LHCN-M2 (cell line): ENCODE measurements at places on chromosomes 12 and 14.

DNA sequence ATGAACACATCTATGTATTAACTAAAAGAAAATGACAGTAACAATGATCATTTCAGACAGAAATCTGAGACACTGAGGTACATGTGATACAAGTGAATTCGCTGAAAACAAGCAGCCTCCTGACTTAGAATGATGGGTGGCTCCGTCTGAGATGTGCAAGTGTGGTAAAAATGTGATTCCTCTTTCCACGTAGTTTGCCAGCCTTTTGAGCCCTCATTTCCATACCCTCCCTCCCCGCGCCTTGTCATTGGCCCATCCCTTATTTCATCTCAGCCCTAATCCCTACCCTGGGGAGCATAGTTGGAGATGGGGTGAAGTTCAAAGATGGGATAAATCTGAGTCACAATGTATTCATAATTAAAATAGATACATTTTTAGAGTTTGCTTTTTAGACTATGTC is 107.8 kb downstream of the BMP4 start:
- DNase-seq, result no peak

GRCh38 chr12:2460051-2460670 is 334.6 kb upstream of the FKBP4 start:
- no peak for DNase-seq

DNA sequence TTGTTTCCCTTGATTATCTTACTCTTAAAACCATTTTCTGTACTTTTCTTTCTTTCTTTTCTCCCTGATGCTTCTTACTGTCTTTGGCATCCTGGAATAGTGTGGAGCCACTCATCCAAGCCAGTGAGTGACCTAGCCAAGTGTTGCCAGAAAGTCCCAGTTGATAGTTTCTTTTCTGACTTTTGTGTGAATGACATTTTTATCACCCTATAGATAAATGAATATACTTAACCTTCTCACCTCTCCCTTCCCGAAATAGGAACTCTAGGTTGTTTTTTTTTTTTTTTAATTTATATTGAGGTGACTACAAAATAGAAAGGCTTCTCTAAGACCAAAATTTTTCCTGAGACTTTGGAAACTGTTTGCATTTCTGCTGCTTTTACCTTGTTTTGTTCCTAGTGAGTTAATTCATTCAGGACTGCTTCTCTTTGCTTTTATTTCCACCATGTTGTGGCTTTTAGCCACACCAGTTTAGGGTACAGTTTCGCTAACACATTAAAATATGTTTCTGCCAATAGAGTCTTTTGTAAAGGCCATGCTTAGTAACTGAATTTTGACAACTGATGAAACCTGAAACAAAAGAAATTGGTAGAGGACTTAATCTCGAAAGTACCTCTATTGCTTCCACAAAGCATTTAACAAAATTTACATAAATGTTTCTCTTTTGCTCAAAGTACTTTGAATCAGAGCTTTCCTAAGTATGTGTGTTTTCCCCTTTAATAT is 194.6 kb downstream of the ERC1 start:
- no peak for DNase-seq

GRCh38 chr14:76086636-76087035 is 65.1 kb upstream of the GPATCH2L start:
- DNase-seq, result peak; percentile 25

GRCh38 chr12:123734268-123734667 is 22.1 kb downstream of the ATP6V0A2 start:
- DNase-seq, result no peak

DNA sequence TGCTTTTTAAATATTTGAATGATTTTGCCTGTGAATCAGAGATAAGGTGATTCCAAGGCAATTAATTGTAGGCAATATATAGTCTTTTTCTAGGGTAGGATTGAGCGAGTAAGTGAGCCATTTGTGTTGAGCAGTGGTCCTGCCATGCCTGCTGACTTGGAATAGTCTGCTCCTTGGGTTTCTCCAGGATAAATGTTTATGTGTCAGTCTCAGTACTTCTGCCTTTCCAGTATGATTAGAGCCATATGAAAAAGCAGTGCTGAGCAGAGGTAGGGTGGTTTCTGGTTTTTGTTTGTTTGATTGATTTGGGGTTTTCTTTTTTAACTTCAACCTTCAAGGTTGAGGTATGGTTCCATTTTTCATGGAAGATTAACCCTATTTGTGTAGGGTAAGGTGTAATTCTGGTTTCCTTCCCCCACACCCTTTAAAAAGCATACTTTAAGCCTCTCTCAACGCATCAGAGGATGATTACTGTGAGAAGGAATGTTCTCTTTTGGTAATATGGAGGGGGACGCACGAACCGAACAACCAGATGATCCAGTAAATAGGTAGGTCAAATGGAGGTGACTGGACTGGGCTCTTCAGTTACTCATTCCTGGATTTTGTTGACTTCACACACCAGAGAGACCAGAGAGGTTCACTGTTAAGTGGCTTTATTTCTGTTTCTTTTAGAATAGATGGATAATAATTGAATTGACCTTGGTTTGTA is 22.7 kb downstream of the FRMD6 start:
- peak; percentile 66 for DNase-seq

DNA sequence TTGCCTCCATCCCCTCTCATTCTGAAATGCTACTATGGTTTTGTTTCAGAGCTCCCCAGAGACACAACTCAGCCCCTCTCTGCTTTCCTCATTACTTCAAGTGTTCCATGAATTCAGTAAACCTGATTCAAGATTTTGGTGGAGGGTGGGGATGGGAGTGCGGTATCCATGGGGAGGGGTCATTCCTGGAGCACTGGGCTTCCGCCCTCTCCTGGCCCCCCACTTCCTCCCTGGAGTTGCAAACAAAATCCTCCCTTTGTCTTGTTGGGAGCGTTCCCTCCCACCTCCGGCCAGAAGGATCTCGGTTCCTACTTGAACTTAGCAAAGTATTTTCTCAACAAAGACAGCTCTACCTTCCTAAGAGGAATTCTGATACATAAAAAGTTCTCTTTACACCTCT is 71.8 kb upstream of the LTA4H start:
- DNase-seq, result no peak

GRCh38 chr14:105168979-105169507 is 467 bp upstream of the JAG2 start:
- DNase-seq, result no peak

DNA sequence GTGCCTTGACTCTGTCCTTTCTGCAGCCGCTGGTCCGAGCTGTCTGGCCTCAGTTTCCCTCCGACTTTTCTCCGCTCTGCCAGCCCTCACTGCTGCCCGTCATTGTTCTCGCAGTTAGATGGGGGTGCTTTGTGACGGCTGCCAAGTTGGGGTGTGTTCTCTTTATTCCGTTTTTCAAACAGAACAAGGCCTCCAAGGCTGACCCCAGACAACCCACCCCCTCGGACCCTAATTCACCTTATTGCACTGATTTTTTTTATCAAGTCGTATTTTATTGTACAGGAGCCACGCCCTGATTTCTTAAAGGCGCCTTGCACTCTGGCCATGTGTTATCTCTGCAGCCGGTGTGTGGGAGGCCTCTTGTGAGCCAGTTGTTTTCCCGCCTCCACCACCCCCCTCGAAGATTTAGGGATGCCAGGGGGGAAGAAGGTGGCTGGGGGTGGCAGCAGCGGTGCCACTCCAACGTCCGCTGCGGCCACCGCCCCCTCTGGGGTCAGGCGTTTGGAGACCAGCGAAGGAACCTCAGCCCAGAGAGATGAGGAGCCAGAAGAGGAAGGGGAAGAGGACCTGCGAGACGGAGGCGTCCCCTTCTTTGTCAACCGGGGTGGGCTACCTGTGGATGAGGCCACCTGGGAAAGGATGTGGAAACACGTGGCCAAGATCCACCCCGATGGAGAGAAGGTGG is 1.3 kb downstream of the VASH1 start:
- DNase-seq, result no peak

- DNase-seq, result peak; percentile 71
Measured at GRCh38 chr12:76942267-76942666, 63.4 kb upstream of the CSRP2 start.

DNA sequence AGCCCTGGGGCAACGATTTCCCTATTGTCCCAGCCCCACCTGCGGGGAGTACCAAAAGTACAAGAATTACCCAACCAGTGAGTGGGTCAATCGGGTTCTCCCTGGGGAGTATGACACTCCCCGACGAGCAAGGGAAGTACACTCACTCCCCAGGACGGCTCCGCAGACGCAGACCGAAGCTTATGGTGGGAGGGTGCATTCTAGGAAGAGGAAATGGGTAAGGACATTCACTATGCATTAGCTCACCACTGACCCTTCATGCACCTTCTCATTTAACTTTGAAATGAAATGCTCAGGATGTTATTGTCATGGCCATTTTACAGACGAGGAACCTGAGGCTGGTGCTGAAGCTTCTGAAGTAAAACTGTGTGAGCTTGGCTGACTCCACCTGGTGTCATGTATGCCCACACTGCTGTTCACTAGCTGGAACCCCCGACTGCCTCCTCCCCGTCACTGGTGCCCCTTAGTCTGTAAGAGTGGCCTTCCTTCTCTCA is 45.8 kb upstream of the TMED10 start:
- DNase-seq, result peak; percentile 87

- DNase-seq, result peak; percentile 19
Measured at GRCh38 chr12:94660436-94660835, 10.1 kb upstream of the TMCC3 start.

- peak; percentile 86 for DNase-seq
Measured at GRCh38 chr14:58749066-58749669, 111.4 kb downstream of the DACT1 start.

DNA sequence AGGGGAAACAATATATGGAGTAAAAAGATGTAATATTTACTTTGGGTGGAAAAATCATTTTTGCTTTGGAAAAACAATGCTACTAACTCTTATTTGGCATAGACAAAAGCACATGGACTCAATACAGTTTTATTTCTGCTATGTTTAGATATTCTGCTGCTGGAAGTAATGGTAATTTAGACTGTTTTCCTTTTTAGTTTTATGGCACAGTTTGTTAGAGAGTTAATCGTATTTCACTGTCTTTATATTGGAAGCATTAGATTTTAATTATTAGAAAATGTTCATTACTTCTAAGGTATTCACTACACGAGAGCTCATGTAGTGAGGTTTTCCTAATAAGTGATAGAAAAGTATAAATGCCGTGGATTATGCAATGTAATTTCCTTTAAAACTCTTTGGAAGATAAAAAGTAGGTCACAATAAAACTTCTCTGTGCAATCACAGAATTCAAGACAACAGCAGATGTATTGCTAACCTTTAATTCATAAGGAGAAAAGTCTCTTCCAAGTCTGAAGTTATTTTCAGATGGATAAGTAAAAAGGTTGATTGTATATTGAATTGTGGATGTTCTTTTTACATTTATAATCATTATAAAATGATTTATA is 851.8 kb downstream of the TMTC2 start:
- DNase-seq, result no peak

DNA sequence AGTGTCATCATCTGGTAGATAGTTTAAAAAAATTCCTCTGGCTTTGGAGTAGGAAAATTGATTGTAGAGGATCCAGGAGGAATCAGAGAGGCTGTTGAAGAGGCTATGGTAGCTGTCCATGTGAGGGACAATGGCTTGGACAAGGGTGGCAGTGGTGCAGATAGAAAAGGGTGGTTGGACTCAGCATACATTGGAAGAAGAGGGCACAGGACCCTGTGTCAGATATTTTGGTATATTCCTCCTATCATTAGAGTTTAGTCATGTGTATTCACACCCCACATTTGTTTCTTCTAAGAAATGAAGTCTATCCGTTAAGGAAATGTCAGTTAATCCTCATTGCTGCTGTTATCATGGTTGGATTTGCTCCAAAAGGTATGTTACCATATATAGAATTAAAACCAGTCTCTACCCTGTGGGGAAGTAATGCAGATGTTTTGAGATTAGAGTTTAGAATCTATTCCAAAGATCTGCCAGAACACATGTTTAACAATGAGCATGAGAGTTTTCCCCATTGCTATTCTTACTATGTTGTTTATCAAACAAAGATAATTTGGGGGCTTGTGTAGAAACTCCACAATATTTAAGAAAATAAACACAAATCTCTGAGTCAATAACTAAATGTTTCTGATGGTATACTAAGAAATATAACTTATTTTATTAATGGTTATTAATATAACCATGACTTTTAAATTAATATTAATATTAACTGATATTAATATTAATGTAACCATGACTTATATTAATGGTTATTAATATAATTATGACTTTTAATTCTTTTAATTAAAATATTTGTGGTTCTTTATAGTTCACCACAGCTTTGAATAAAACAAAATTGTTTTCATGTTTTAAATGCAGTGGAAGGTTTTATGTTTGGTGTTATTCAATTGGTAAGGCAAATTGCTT is 80.9 kb downstream of the CRADD start:
- no peak for DNase-seq

GRCh38 chr12:2845280-2845679 is 10.4 kb upstream of the NRIP2 start:
- no peak for DNase-seq

DNA sequence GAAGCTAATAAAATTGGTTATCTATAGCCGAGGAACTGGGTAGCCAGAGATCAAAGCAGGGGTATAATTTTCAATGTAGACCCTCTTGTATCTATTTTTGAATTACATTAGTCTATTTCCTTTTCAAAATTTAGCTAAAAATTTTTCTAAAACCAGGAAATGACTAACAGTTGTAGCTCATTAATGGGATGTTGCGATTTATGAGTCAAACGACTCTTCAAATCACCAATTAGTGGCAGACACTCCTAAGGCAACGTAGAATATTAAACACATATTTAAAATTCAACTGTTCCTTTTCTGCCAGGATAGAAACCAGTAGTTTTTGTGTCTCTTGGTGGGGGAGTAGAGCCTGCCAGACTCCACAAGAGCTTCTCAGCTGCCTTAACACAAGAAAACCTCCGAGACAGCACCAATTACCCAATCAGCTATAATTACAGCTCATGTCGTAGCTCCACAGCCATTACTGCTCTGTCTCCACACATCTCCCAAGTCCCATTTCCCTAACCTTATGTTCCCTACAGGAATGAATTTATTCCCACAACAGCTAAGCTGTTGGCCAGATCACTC is 26.9 kb downstream of the GCN1 start:
- no peak for DNase-seq

GRCh38 chr12:114562654-114563053 is 121.3 kb downstream of the TBX3 start:
- no peak for DNase-seq

DNA sequence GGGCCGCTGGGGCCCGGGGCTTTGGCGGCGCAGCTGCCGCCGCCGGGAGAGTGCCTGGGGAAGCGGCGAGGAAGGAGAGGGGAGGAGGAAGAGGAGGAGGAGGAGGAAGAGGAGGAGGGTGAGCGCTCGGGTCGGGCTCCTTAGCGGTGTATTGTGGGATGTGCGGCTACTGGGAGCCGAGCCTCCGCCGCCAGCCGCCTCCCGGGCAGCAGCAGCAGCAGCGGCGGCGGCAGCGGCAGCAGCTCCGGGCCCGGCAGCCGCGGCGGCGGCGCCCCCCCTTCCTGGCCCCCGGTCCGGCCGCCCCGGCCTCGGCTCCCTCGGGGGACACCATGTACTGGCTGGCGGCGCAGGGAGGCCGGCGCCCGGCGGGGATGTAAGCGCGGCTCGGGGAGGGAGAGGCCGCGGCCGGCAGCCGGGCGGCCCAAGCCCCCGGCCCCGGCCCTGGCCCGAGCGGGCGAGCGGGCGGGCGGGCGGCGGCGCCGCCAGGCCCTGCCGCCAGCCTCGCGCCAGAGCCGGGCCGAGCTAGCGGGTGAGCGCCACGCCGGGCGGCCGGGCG is at the start of gene SETD1B:
SETD1B (plus strand) TSS at position 149 of the 556 bp plus-strand sequence. CDS start 729 bp downstream, outside the sequence.
- DNase-seq, result peak; percentile 59
